ENCODE measurements at places on chromosomes 13 and 19. TPM values are rescaled to one million over a fixed set of nuclear protein-coding genes. Genes with fewer than 3 reads are reported as not detected.

GRCh38 chr13:66207610-66208009 is 1022.5 kb downstream of the PCDH9 start:
- no peak for DNase-seq

DNA sequence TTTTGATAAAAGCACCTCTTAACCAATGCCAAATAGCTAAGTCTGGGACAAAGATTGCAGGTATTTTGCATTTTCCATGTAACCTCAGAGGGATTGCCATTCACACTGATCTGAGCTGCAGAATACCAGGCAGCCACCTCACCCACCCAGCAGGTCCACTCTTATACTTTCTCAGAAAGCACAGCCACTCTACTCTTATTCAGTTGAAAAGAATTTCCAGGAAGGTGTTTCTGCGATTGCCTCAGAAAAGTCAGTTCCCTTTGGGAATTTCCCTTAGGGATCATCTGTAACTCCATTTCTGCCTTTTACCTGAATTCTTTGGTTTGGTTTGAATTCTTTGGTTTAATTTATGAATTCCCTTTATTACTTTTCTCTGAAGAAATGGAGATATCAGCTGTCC is 904 bp upstream of the ALOX5AP start:
- no peak for DNase-seq

GRCh38 chr13:75946536-75947284 is 310.6 kb downstream of the LMO7 start:
- DNase-seq, result no peak

DNA sequence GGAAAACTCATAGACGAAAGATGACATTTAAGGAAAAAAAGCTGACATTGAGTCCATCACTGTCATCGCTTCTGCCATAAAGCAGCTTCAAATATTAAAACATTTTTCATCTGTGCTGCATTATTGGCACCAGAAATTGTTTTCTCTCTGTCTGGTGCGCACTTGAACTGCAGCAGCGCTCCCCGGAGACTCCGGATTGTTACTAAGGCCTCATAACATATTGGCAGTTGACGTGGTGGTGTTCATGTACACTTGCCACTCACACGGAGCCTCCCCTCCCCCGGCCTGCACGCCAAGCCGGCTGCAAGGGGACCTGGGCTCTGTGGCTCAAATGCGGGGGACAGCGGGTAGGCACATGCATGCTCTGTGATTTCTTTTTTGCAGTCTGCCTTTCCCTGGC is 203.2 kb downstream of the TSHZ3 start:
- no peak for DNase-seq

Gene ZFP36
- 53.0 TPM for total RNA-seq

Gene DNAAF3
- total RNA-seq, result 3.4 TPM

Gene ATP7B
- 10.8 TPM for total RNA-seq

Data from cardiac septum (tissue), 1 donor.